ENCODE measurements at places on chromosomes 2 and 18.

DNA sequence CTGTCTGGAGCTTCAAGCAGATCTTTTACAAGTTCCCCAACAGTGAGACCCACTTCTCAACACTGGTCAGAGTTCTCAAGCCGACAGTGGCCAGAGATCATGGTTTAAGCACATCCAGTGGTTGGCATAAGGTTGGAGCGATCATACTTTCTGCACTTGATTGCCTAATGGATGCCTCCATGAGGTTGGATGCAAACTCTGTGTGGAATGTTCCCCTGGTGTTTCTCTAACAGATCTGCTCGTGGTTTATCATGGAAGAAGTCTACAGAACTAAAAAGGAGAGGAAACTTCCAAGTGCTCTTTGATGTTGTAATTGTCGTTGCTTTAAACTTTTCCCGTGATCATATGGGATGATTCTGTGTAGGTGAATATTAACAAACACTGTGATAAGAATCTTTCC is 60.7 kb downstream of the SH3RF3 start:
- no peak for DNase-seq

DNA sequence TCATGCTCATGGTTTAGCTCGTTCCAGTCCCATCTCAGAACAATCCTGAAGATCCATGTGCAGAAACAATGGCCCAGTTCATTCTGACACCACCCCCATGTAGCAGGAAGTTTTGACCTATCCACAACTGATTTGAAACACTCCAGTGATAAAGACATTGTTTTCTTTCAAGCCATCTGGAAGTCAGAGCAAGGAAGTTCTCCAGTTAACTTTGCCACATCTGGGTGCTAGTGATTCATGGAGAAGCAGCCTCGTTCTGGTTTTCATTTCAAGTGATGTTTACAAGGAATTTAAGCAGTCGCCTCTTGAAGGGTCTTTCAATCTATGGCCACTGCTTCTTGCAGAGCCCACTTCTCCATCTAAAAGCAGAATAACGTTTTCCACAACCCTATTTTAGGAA is 36.6 kb upstream of the TWIST2 start:
- no peak for DNase-seq

DNA sequence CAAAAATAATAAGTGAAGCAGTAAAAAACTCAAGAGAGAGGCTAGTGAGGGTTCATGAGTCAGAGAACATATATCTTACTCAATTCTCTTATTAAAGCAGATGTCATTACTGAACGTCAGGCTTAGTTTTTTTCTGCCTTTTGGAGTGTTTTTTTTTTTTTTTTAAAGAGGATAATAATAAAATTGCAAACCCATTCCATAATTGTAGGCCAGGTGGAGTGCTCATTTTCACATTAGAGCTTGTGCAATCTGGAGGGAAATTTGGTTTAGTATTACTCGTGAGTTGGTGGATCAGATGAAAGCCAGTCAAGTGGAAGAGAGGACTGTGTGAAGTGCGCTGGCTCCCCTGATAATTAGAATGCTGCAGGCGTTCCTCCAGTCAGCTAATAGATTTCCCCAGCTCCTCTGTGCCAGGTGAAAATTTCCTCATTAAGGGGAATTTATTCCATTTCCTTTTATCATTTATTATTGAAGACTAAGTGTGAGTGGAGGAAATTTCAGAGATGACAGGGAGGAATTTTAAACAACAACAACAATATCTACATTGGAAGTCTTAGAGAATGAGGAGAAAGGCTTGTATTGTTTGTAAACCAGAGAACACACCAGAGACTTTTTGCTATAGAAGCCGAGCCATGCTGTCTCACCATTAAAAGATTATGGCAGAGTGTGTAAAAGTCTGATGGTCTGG is 74.6 kb downstream of the CPS1 start:
- DNase-seq: no peak

GRCh38 chr18:71630696-71631095 is 913.4 kb downstream of the CBLN2 start:
- DNase-seq: no peak

- DNase-seq: no peak
Observed at GRCh38 chr2:45172760-45173392, 163.6 kb upstream of the SIX2 start.

GRCh38 chr2:138238908-138239307 is 262.7 kb upstream of the SPOPL start:
- no peak for DNase-seq

- DNase-seq: no peak
Observed at GRCh38 chr2:66240286-66240685, 194.6 kb upstream of the MEIS1 start.

- no peak for DNase-seq
Observed at GRCh38 chr2:240732911-240733622, 41.4 kb downstream of the AQP12A start.

- DNase-seq: peak; percentile 23
Observed at GRCh38 chr2:122516775-122517174, 761.3 kb downstream of the TSN start.

- no peak for DNase-seq
Observed at GRCh38 chr2:198762441-198762840, 695.3 kb downstream of the SATB2 start.

DNA sequence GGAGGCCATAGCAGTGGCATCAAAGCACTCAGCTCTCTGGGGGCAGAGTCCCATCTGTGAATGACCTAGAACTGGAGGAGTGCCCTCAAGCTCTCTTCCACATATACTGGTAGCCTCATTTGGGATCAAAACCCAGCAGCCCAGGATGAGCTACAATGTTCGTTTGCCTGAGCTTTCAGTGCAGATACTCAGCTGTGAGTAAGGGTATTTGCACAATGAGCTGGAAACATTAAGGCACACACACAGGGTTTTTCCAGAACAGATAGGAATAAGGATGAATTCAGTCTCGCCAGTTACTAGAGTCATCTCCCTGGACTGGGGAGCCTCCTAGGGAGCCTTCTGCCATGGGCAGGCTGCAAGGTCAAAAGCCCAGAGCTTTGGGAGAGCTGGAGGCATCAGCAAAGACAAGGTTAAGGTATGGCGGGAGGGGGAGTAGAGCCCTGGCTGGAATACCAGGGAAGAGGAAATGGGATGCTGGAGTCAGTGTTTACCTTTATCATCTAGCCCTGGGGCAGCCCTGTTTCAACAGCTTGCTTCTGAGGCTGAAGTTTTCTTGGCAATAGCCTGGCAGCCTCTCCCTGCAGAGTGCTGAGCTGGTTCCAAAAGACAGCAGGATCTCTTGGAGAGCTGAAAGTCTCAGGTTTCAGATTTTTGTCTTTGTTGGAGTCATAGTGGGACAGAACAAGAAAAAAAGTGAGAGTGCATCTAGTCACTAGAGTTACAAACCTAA is 187.7 kb downstream of the LOXHD1 start:
- no peak for DNase-seq

GRCh38 chr2:144516981-144517865 is 2.7 kb downstream of the ZEB2 start:
- DNase-seq: no peak

DNA sequence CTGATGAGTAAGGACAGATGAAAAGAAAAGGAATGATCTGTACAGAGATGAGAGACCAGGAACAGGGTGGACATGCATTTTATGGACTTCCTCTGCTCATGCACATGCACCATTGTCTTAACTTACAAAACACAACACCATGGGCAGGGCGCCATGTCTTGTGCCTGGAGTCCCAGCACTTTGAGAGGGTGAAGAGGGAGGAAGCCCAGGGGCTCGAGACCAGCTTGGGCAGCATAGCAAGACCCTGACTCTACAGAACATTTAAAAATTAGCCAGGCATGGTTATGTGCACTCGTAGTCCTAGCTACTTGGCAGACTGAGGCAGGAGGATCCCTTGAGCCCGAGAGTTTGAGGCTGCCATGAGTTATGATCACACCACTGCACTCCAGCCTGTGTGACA is 86.9 kb downstream of the ZFP36L2 start:
- DNase-seq: no peak

GRCh38 chr18:12659904-12660605 is 2.1 kb upstream of the SPIRE1 start:
- peak; percentile 25 for DNase-seq

DNA sequence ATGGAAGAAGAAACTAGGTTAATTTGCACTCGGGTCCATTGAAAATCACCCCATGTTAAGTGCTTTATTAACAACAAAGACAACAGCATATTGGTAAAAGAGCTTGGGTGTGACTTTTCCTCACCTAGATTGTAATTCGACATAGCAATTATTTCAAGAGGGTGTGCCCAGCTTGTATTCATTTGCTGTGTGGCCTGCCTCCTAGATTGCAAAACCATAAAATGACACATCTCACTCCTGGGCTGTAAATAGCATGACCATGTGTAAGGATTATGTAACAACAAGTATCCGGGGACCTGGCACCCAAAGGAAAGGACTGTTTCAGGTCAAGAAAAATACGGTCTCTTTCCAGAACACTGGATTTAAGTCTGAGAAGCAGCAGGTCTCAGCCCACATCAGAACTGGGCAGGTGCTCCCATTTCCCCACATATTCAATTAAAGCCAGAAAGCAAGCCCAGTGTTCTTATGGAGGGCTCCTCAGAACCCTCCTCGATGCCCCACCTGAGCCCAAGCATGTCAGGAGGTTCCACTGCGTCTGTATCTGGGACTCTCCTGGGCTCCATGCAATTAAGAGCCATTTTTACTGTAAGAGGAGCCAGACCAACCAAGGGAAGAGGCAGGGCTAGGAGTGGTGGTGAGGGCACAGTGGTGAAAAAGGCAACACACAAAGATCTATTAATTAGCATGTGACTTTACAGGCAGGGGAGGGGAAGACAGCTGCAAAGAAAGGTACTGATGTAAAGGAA is 39.2 kb downstream of the MREG start:
- no peak for DNase-seq

DNA sequence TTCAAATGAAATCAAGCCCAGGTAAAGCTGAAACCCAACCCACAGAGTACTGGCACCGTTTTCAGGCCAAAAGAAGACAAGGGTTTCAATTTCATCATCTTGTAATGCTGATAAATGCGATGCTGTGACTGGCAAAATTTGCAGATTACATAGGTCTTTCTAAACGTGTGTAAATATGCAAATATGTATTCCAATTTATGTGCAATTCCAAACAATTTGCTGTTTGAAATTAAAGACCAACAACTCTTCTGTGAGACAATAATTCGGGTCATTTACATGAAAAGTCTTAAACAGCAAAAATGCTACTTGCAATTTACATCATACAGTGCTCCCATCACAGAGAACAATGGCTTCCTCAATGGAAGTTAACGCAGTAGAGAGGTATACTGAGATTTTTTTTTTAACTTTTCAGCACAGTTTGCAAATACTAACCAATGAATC is 2.8 kb upstream of the ZNF532 start:
- DNase-seq: no peak

- no peak for DNase-seq
Observed at GRCh38 chr2:24888177-24888576, 31.9 kb downstream of the ADCY3 start.

GRCh38 chr2:3010001-3010400 is 367.6 kb downstream of the EIPR1 start:
- DNase-seq: no peak

DNA sequence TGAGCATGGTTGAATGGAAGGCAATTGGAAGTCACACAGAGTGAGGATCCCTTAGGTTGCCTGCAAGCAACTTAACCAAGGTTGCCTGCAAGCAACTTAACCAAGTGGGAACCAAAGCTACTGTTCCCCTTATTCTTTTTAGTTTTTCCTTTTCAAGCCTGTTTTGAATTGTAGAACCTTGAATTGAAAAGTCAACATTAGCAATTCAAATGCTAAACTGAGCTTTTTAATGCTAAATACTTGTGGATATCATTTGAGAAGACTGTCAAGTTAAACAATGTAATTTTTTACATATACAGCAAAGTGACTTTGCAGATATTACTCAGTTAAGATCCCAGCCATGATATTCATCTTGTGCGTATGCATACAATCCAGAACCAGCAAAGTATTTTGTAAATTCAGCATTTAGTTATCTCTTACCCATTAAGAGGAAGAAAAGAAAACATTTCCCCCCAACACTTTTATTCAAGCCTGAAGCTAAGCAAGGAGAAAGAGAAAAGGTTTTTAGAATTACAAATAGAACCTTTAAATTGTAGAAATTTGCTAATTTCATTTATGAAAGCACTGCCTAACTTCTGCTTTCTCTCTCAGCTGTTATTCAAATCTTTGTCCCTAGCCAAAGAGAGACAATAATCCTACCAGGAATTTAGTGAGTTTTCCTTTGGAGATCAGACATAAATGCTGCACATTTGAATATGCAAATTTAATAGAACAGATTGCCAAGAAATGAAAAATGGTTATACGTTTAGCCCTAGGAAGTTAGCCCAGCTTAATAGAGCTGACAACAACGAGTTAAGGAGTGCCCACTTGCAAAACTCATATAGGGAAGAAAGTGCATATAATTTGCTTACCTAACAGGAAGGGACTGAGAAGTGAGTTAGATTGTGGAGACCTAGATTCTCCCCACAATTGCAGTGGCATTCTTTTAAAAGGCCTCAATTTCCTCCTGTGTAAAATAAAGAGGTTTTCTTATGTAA is 643.2 kb upstream of the PIK3C3 start:
- DNase-seq: no peak

- DNase-seq: no peak
Observed at GRCh38 chr2:45452866-45453265, 158.2 kb downstream of the SRBD1 start.

DNA sequence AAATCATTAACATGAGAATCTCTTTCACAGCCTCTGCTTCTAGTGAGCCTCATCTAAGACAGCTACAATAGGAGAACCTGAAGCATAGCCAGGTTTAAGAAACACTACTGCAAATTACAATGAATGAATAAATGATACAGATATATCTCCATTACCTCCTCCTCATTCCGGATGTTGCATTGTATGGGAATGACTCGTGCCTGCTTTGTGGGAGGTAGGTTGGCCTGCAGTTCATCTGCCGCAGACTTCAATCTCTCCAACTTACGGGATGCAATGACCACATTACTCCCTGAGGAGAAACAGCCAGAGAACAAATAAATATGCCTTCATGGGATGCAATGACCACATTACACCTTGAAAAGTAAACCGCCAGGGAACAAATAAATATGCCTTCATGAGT is 15.4 kb downstream of the PECR start:
- no peak for DNase-seq

- DNase-seq: no peak
Observed at GRCh38 chr2:166017208-166017607, 63.6 kb upstream of the TTC21B start.

GRCh38 chr2:218888341-218888740 is 7.7 kb downstream of the WNT10A start:
- peak; percentile 3 for DNase-seq

GRCh38 chr18:79763407-79763806 is 34.3 kb upstream of the KCNG2 start:
- no peak for DNase-seq

All from WTC11 (cell line).